ENCODE measurements at places on chromosomes 2 and 18. TPM values are rescaled to one million over a fixed set of nuclear protein-coding genes. Genes with fewer than 3 reads are reported as not detected.

DNA sequence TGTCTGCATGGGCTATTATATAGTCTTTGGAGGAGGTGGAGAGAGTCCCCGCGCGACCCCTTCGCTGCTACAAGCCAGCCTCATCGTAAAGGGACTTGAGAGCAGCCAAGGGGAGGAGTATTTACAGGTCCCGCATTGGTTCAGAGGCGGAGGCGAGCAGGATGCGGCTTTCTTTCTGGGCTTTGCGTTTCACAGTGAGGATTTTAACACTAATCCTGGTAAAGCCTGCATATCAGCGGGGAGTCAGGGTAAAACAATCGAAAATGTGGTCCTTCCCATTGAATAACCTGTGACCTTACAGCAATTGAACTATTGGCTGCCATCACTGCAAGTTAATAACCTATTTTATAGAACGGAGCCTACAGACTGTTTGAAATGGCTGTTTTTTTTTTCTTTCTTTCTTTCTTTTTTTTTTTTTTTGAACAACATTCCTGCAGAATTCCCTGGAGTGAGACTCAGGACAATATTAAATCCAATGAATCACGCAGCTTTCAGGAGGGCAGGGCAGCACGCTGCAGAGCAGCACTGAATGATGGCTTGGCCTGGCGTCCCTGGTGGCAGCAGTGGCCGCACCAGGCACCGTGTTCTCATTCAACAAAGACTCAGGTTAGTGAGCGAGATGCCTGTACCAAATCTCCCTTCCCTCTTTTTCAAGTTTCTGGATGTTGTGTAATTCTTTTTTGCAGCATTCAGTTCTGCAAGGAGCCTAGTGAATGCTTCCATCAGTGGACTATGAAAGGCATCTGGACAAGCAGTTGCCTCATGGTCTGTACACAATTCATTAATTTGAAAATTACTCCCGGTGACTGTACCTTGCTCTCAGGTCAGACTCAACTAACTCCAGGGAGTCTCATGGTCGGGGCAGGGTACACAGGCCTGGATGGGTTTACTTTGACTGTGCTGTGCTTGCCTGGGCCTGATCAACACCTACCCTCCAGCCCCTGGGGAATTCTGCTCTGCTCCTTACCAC is 19.8 kb downstream of the SMIM21 start:
- no peak overlapping the region for H3K4me3 ChIP-seq
- H3K36me3 ChIP-seq, result no peaks in the 10 kb centered on the region
- no peaks in the 10 kb centered on the region for H3K4me1 ChIP-seq
- H3K27me3 ChIP-seq, result peaks cover 3% of the 10 kb centered on the region
- no peak overlapping the region for H3K27ac ChIP-seq
- no peak for DNase-seq

Gene LHCGR
- total RNA-seq, result not detected

Gene TDRD15
- total RNA-seq, result not detected

GRCh38 chr2:190599073-190599472 is 49.8 kb upstream of the NAB1 start:
- no peak overlapping the region for H3K27ac ChIP-seq
- no peaks in the 10 kb centered on the region for H3K27me3 ChIP-seq
- H3K4me1 ChIP-seq, result no peaks in the 10 kb centered on the region
- no peak for DNase-seq
- no peak overlapping the region for H3K4me3 ChIP-seq

Data from CD4-positive, CD25-positive, alpha-beta regulatory T cell (primary cell).